HL-60 (cell line): ENCODE measurements at places on chromosomes 4 and X.

- no peak for DNase-seq
These were observed 79.5 kb upstream of the IL2 start for GRCh38 chr4:122536001-122536400.

GRCh38 chrX:18900401-18900976 is 83.4 kb downstream of the PHKA2 start:
- no peak for DNase-seq

- no peak for DNase-seq
These were observed 7.9 kb upstream of the NOCT start for GRCh38 chr4:139007640-139008039.

GRCh38 chr4:106208481-106209460 is 107.2 kb downstream of the TBCK start:
- peak; percentile 16 for DNase-seq

DNA sequence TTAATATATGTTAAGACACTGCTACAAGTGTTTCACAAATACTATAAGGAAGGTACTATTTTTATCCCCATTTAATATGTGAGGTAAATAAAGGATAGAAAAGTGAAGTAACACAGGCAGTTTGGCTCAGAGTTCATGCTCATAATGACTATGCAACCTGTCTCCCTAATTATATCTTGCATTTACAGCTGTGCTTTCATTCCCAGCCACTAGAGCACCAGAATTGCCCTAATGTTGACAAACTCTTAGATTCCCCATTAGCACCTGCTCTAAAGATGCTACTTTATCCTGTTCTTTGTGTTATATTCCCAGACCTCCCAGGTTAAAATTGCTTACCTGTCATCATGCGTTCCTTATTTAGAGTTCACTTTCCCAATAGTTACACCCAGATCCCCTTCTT is 833.6 kb downstream of the CCSER1 start:
- no peak for DNase-seq

GRCh38 chrX:150731795-150732194 is 38.6 kb downstream of the MTMR1 start:
- DNase-seq: peak; percentile 34

- DNase-seq: peak; percentile 13
These were observed 144.9 kb downstream of the STIM2 start for GRCh38 chr4:27005501-27005900.

GRCh38 chrX:152642931-152643564 is 5.4 kb downstream of the GABRQ start:
- DNase-seq: no peak

DNA sequence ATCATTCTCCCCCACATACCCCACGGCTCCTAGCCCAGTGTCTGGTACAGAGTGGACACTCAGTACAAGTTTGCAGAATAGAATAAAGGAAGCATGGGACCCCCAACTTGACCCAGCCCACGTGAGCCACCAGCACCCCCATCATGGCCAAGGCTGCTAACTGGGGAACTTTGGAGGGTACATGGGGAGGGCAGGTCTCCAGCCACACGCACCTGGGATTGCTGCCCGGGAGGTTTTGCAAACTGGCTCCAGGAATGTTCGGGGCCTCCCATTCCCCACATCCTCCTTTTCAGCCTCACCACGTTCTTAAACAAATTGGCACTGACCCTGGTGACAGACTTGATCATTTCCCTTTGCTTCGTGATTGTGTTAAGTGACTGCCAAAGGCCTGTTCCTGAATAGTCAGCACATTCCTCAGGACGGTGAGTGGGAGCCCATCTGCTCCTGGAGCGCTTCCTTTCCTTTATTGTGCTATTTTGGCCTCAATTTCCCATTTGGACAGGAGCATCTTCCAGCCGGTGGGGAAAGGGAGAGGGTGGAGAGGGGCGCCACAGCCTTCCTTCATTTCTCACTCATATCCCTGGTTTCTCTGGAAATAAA is 18.7 kb upstream of the XPNPEP2 start:
- DNase-seq: no peak

- no peak for DNase-seq
These were observed at the start of gene SHROOM4 for GRCh38 chrX:50813843-50814661. SHROOM4 (minus strand) TSS chrX:50814194; CDS start chrX:50814018, 176 bp downstream.

DNA sequence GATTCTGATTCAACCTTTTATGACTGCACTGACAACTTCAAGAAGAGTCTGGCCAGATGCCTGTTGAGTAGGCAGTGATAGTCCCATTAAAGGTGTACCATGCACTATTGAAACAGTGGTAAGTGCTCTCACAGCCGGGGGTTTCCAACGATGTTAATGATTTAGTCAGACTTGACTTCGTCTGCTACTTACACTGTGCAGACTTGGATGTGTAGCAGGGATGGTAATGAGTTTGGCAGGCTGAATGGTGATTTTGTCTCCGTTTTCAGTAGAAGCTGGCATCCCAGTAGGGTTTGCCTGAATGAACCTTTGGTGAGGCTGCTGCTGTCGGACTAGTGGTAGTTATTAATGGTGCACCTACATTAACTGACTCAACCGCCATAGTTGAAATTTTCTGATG is 52.0 kb upstream of the TMSB15B start:
- DNase-seq: no peak

DNA sequence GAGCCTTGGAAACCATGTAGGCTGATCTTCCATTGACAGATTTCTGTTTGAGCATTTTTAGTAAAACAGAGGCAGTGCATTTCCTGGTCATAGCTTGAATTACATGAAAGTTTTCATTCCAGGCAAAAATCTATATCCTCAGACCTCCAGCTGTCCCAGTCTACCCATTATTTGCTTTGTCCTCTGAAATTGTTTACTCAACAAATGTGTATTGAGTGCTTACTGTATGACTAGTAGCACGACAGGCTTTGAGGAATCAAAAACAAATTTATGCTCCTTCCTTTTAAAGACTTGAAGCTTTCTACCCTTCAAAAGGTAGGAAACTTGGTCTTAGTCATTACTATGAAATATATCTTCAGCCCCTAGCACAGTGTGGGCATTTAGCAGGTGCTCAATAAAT is 307.9 kb upstream of the IGFBP7 start:
- DNase-seq: no peak

DNA sequence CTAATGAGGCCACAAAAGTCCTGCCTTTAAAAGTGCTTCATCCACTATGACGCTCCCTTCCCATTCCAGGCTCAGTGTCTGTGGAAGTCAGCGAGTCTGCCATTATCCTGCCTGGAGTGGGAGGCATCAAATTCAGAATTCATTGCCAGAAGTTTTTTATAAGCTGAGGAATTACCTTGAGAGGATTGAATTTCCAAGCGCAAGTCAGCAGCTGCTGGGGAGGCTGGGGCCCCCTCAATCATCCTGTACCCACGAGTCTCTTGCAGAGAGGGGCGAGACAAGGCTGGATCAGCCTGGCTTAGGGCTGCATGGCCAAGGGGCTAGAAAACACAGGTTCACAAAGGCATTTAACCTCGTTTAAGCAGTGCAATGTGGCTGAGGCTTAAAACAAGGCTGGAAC is 170.5 kb upstream of the NOCT start:
- no peak for DNase-seq

GRCh38 chr4:181802207-181802606 is 441.0 kb upstream of the TENM3 start:
- DNase-seq: no peak

- DNase-seq: no peak
These were observed 311.7 kb downstream of the NLGN4X start for GRCh38 chrX:5916945-5917344.

DNA sequence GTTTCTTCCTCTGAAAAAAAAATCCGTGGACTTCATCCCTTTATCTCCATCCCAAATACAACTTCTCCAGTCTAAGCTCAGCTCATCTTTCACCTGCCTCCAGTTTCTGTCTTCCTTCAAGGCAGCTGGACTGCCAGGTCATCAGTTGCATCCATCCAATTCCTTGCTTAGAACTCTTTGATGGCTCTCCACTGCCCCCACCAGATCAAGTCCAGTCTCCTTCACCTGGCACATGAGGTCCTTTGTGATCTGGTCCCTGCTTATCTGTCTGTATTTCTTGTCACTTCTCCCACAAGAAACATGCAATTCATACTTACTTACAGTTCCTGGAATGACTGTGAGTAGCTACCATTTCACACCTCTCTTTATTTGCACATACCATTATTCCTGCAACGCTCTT is 33.8 kb downstream of the OTUD6A start:
- DNase-seq: no peak

- no peak for DNase-seq
These were observed 48.8 kb upstream of the SHOX start for GRCh38 chrX:581720-582298.

DNA sequence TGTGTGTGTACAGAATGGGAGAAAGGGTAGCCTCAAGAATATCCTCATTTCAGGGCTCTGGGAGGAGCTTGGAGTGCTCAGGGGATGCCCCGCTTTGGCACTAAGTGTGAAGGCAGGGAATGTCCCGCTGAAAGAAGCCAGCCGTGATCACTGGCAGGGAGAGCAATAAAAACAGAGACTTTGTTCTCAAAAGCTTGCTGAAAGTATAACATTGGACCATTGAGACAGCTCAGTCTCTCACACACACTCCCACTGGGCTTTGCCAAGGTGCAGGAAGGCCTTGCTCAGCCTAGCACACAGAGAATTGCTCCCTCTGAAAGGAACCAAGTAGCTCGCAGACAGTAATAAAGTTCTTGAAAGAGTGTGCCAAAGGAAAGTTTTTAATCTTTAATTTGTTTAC is 143.8 kb upstream of the SLITRK2 start:
- no peak for DNase-seq

- no peak for DNase-seq
These were observed 22.7 kb downstream of the PNPLA4 start for GRCh38 chrX:7904562-7904961.

GRCh38 chr4:99665983-99666382 is 8.4 kb upstream of the C4orf54 start:
- no peak for DNase-seq

DNA sequence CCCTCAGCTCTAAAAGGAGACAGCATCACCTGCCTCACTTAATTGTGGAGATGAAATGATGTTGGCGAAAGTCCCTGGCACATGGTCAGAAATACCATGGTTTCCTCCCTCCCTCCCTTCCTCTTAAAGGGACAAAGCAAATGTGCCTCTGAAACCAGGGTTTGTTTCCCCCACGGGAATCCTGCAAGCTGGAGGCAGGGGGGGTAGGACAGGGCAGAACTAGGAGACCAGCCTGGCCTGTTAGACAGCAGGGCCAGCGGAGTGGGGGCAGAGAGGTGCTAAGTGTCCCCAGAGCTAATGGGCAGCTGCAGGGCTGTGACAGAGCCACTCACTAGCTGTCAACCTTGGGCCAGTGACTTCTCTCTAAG is 5.7 kb downstream of the RTL5 start:
- DNase-seq: no peak
